B cell (primary cell): ENCODE measurements at places on chromosomes 3 and 15. TPM values are rescaled to one million over a fixed set of nuclear protein-coding genes. Genes with fewer than 3 reads are reported as not detected.

The ADGRG7 gene
- total RNA-seq, result not detected in 2 replicates

The RAD51 gene
- total RNA-seq, result 1.9 and 2.0 TPM in 2 replicates

The MOBP gene
- not detected in 2 replicates for total RNA-seq

The CHST13 gene
- not detected in 2 replicates for total RNA-seq

The THOC7 gene
- total RNA-seq, result 30.5 and 31.5 TPM in 2 replicates

The SLC28A2 gene
- total RNA-seq, result not detected in 2 replicates

The DLL4 gene
- 0.30 and 0.36 TPM in 2 replicates for total RNA-seq

The STT3B gene
- 79.2 and 82.4 TPM in 2 replicates for total RNA-seq

The KIF7 gene
- not detected in 2 replicates for total RNA-seq
